NCI-H446 (cell line): ENCODE measurements at places on chromosomes 2 and 18.

- DNase-seq, result no peak
These were observed 16.2 kb downstream of the CCBE1 start for GRCh38 chr18:59681051-59681450.

- DNase-seq, result peak; percentile 46
These were observed 35.7 kb downstream of the ODC1 start for GRCh38 chr2:10412380-10412779.

DNA sequence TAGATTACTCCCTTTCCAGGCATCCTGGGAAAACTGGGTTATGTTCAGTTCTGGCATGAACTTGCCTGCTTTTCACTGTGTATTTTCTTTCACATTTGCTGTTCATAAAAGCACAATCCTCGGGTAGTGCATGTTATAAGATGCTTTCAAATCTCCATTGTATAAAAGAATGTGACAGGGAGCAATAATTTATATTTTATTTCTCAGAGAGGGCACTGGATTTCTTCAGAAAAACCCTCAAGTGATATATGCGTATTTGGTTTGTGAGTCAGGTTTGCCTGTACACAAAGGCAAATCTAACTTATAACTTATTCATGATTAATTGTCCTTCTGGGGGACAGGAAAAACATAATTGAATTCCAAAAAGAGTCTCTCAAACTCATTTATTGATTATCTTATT is 440.7 kb upstream of the MMADHC start:
- DNase-seq, result no peak

DNA sequence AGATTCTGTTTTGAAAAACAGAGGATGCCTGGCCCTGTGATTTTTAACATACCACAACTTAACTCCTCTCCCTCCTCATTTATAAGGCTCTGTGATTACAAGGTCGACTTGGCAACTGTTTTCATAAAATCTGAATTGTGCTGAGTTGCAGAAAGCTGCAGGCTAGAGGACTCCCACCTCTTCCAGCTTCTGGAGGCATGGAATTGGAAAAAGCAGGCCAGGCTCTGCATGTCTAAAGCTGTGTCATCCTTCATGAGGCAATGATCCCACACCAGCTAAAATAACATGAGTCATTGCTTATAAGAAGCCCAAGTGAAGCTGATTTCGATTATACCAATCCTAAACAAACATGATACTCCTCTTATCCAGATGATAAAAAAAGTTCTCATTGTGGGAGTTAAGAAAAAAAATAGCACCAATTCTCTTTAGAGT is 11.7 kb downstream of the ARHGAP28 start:
- DNase-seq, result no peak

DNA sequence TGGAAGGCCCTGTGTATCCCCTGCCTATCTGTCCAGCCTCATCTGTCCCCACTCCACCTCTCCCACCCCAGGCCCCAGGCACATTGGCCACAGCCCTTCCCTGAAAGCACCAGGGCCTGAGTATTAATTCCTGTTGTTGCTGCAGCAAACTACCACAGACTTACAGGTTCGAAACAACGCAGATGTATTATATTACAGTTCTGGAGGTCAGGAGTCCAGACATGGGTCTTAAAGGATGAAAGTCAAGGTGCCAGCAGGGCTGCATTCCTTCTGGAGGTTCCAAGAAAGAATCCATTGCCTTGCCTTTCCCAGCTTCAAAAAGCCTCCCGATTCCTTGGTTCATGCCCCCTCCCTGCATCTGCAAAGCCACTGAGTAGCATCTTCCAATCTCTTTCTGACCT is 78.7 kb upstream of the LAPTM4A start:
- DNase-seq, result no peak

- no peak for DNase-seq
These were observed 326.5 kb downstream of the BCL11A start for GRCh38 chr2:60226943-60227342.

DNA sequence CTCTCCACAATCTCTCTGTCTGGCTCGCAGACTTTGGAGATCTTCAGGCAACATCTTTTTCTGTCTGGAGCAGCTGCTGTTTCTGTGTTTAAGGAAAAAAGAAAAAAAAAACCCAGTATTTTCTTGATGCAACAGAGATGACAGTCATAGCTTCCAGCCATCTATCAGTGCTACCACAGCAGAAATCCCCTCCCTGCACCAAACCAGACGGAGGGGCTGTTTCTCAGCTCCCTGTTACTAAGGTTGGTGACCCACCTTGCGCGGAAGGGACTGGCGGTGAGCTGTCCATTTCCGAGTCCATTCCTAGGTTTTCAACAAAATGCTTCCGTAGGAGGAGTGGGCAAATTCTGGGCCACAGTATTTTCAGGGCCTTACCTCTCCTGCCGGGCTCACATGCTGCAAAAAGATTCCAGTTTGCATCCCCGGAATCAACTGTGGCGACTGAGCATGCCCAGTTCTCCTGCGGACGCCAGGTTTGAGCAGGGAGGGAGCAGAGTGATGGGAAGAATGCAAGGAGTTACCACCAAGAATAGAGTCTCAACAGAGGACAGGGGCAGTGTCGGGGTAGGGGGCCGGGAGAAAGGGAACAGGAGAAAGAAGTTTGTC is 1.2 kb downstream of the SLC4A10 start:
- DNase-seq, result peak; percentile 7

DNA sequence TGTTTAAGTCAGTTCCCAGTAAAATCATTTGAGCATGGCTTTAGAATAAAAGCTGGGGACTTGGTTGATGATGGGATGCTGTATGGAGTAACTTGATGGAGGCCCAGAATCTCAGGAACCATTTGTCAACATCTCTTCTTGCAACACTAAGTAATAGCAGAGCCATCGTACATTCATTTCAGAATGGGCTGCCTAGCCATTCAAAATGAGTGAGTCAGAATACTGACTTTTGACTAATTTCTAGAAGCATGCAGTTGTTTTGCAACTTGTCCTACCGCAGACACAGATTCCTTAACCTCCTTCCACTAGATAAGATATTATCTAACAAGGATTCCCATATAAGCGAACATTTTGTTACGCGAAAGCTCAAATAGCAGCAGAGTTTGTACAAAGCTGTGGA is 229.5 kb downstream of the CNTNAP5 start:
- no peak for DNase-seq

DNA sequence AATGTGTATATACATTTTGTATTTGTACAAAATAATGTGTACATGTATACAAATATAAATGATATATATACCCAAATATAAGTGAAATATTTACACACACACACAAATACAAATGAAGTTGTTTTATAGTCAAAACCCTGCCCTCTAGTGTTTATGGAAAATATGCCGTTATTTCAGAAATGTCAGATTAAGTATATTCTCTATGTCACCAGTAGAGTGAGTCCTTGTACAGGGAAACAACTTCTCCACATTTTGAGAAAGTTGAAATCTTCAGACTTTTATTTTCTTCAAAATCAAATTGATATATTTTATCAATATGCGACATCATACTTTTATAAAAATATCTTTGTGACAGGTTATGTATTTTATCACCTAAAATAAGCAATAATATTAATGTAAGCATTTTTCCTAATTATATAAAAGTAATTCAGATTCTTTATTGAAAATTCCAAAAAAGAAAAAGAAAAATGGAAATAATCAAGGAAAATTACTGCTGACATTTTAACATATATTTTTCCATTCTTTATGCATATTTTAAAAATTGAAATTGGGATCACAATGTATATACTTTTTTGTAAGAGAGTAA is 22.4 kb downstream of the ARL6IP6 start:
- DNase-seq, result peak; percentile 37

DNA sequence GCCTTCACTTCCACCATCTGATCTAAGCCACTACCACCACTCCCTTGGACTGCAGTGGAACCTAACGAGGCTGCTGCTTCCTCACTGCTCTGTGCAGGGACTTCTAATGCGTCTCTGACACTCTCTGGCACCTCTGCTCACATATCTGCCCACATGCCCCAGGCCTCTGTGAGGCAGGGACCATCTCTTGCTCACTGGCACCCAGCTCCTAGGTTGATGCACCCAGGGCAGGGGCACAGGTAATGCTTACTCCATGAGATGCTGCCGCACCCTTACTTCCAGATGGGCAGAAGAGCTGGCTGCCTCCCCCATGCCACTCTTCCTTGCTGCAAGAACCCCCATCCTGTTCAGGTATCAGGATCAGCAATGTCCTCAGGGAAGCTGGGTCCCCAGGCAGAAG is 294.0 kb upstream of the HS6ST1 start:
- DNase-seq, result no peak

- DNase-seq, result no peak
These were observed 132.8 kb upstream of the TTC39C start for GRCh38 chr18:23881778-23882177.

- no peak for DNase-seq
These were observed 95.1 kb downstream of the MRO start for GRCh38 chr18:50724751-50725151.

GRCh38 chr2:160372585-160372984 is 121.0 kb downstream of the RBMS1 start:
- DNase-seq, result no peak

DNA sequence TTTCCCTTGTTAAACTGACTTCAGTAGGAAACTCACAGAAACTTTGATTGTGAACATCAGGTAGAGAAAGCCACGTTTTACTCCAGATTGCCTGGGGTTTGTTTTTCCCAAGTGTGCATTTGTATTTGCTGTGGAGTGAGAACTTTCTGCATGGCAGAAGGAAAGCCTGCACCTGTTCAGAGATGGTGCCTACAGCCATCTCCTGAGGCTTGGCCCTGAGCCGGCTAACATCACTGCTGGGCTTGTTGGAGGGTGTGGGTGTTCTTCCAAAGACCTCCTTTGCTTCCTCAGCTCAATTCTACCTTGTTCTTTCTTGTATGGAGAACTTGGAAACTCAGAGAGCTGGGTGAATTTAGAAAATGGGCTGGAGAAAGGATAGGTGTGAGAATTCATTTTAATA is 16.1 kb downstream of the KCNS3 start:
- DNase-seq, result no peak

DNA sequence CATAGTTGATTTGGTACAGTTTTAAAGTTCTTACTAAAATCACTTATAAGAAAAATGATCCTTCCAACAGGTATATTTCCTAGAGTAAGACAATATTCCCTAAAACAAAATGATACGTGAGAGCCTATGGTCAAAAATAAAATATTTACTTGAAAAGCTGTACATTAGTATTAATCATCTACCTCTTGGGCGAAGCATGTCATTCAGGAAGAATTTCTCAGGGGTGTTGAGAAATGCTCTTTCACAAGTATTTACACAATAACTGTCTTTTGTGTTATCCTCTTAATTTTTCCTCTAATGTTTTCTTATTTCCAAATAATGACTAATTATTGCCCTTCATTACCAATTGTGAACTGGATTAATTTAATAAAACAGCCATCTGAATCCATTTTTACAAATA is 466.3 kb downstream of the SATB2 start:
- DNase-seq, result no peak
